ENCODE measurements at places on chromosomes 7 and 10.

- no peak for DNase-seq
Measured at GRCh38 chr10:71291528-71291900, 27.5 kb upstream of the SLC29A3 start.

GRCh38 chr10:72088889-72089575, 681 bp upstream of the SPOCK2 start:
- DNase-seq = peak; percentile 48

GRCh38 chr7:74399006-74399405, 54.7 kb upstream of the GTF2IRD1 start:
- no peak for DNase-seq

GRCh38 chr10:69407621-69408301, 9.0 kb downstream of the TACR2 start:
- DNase-seq = peak; percentile 32

- DNase-seq = no peak
Measured at GRCh38 chr10:108877095-108877561, 1046.2 kb downstream of the XPNPEP1 start.

GRCh38 chr7:120064565-120064964, 208.4 kb upstream of the KCND2 start:
- no peak for DNase-seq

- DNase-seq = no peak
Measured at GRCh38 chr10:129552119-129552518, 85.1 kb downstream of the MGMT start.

- no peak for DNase-seq
Measured at GRCh38 chr10:61398366-61399129, 54.6 kb downstream of the TMEM26 start.

DNA sequence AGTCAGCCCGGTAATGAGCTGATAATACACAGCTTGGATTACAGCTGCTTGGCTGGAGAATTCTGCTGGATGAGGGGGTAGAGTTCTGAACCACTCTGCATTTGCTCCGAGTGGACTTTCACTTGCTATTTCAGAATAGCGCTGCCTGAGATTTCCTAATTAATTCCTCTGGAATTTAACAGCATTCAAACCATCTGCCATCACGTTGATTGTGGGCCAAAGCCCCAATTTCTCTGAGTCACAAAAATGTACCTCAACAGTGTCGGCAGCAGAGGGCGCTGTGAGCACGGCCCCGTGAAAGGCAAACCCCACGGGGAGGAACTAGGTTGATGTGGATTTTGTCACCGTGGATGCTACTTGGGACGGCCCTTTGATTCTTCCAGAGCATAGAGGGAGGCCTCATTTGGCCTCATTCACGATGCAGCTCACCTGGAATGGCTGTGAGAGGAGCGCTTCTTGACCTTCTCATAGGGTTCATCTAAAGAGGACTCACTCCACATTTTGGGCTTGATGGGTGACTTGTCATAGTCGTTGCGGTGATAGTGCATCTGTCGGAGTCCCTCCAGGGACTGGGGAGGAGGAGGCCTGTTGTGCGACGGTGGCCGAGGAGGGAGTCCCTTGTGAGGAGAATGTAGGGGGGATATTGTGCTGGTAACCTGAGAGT, 73.3 kb downstream of the PRPF18 start:
- DNase-seq = peak; percentile 59

DNA sequence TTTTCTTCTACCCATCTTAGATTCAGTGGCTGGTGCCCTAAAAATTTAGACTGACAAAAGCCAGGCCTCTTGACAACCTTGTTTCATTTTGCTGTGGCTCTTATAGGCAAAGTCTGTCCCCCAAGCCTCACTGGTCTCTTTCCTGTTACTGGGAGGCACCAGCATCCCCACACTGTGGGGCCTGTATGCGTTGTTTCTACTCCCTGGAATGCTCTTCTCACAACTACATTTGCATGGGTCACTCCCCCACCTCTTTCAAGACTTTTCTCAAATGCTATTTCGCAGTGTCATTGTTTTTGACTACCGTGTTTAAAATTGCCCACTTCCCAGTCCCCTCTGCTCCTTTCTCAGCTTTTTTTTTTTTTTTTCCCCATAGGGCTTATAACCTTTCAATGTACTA, 108.7 kb upstream of the DGKB start:
- no peak for DNase-seq

- DNase-seq = no peak
Measured at GRCh38 chr7:33836797-33837355, 68.5 kb upstream of the BMPER start.

DNA sequence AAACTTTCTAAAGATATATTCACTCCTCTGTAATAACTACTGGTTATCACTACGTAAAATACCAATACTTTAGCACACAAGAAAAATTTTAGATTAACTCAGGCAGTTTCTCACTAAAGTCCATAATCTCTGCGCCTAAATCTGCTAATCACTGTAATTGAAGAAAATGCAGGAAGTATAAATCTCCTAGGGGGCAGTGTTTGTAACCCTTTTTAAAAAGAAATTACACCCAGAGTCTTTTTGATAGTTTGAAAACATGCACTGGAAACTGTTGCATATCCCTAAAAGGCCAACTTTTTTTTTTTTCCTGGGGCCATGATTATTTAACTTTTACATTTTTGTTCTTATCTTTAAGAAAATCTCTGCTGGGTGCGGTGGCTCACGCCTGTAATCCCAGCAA, 209.6 kb downstream of the KIAA1217 start:
- DNase-seq = no peak

DNA sequence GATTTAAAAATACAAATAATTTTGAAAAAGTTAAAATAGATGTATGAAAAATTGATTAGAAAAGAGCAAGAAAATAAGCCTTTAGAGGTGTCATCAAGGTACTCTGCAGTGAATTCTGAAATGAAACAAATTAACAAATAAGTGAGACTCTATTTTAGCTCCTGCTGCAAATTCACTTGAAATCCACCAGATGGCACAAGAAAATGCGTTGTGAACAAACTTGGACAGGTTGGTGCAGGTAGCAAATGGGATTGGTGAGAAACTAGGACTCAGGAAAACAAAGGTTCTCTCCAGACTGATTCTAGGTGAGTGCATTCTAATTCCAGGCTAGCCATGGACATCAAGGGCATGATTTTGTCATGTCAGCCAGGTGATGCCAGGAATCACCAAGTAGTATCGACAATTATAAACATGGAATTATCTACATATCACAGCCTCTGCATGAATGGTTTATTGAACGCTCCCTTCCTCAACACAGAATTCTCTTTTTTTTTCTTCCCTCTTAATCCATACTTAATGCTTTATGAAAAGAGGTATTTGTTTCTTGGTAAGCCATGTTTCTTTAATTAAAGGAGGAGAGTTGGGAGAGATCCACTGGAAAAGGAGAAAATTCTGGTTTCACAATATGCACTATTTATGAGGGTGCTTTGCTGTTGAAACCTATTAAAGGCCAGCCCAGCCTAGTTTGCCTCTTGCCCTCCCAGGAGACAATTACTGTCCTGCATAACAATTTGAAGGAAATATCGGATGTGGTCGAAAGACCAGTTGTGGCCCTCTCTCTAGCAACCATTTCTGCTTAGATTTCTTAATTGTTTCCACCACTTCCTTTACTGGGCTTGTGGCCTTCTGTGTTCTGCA, 118.1 kb downstream of the ZNF365 start:
- peak; percentile 15 for DNase-seq

- DNase-seq = no peak
Measured at GRCh38 chr7:154914308-154914995, 88.5 kb downstream of the PAXIP1 start.

- no peak for DNase-seq
Measured at GRCh38 chr7:45704683-45705016, 130.5 kb downstream of the ADCY1 start.

GRCh38 chr7:80591654-80592053, 46.8 kb upstream of the CD36 start:
- no peak for DNase-seq

Data from CD4-positive, alpha-beta T cell treated with Interleukin-6 at 100 ng/mL for 8 hours (primary cell).